Cerebellum (tissue), 4 donors: ENCODE measurements at places on chromosomes 2 and 18. TPM values are rescaled to one million over a fixed set of nuclear protein-coding genes. Genes with fewer than 3 reads are reported as not detected.

The GPAT2 gene
- 1.2 TPM for total RNA-seq

The FHOD3 gene
- 38.0 TPM for total RNA-seq

GRCh38 chr2:232973796-232974195 is 39.3 kb downstream of the NGEF start:
- DNase-seq, result no peak

DNA sequence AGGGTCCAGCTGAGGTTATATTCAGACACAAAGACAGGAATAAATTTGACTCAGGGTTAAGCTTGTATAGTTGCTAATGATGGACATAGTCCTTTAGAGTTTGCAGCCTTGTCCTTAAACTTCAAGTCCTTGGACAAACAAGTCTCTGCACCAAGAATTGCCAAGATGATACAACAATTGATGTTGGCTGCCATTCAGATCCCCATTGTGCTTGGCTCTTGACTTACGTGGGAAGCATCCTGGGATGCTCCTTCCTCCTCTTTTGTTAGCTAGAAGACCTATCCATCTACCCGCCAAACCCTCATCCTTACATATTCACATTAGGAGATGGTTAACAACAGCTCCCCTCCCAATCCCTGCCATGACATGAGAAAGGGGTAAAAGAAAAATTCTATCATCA is 115.6 kb downstream of the RDH14 start:
- no peak for DNase-seq

GRCh38 chr18:79905993-79906392 is 45.5 kb downstream of the SLC66A2 start:
- DNase-seq, result no peak

DNA sequence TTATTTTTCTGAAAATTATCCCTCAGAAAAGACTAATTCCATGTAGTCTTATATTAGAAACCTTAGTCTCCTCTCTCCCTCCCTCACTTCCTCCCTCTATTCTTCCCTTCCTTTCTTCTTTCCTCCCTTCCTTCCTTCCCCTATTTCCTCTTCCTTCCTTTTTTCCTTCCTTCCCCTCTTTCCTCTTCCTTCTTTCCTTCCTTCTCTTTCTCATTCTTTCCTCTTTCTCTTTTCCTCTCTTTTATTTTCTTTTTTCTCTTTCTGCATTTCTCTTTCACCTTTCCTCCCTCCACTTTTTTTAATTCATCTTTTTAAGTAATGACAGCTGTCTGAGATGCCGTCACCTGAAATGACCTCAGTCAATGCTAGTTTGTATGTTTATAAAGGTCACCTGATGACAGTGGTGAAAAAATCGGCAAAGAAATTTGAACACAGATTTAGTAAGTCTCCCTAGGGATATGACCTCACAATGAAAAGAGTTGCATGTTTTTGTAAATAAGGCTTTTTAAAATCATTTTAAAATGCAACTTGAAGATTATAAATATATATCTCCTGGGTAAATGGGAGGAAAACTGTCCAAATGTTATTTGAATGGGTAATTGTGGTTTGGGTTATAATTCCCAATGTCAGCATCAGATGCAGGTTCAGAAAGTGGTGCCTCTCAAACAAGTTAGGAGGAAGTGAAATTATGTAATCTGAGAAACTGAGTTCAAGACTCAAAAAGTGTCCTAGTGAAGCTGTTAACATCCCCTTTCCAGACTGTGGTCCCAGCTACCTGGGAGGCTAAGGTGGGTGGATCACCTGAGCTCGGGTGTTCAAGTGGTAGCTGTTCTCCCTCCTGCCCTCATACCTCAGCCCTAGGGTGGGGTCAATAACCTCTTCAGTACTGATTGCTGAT is 90.3 kb upstream of the ST3GAL5 start:
- no peak for DNase-seq

- DNase-seq, result peak; percentile 52
Observed at GRCh38 chr18:37538526-37539205, 26.9 kb downstream of the CELF4 start.

DNA sequence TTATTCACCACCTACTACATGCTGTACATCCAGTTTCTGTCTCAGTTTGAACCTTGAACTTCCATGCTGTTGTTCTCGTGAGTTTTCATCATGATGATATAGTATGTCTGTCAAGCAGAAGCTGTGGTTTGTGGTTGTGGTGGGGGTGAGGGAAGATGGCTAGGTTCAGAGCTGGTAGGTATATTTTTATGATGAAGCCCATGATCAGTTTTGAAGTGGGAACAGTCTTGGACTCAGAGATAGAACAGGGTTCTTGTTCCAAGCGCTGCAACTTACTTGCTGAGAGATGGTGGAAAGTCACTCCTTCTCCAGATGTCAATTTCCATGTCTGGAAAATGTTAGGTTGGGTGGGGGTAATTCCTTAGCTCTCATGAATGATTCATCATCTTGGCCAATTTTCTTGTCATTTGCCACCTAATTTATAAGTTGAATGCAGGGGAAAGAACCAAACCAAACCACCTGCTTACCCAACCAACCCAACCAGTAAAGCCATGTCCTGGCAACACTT is 21.6 kb downstream of the PMAIP1 start:
- no peak for DNase-seq

- DNase-seq, result no peak
Observed at GRCh38 chr2:237393523-237393922, 20.4 kb downstream of the COL6A3 start.
